ENCODE measurements at places on chromosomes 16 and 17.
A peak's percentile ranks its signal among the peaks of the same experiment; 100 is the strongest.

- DNase-seq = no peak
Measured at GRCh38 chr17:50240851-50241250, 33.4 kb upstream of the TMEM92 start.

GRCh38 chr17:4165301-4166010 is 22.5 kb downstream of the CYB5D2 start:
- no peak for DNase-seq

GRCh38 chr16:51544851-51545467 is 393.9 kb upstream of the SALL1 start:
- DNase-seq = no peak

- DNase-seq = no peak
Measured at GRCh38 chr16:75265911-75266701, 14.7 kb upstream of the BCAR1 start.

DNA sequence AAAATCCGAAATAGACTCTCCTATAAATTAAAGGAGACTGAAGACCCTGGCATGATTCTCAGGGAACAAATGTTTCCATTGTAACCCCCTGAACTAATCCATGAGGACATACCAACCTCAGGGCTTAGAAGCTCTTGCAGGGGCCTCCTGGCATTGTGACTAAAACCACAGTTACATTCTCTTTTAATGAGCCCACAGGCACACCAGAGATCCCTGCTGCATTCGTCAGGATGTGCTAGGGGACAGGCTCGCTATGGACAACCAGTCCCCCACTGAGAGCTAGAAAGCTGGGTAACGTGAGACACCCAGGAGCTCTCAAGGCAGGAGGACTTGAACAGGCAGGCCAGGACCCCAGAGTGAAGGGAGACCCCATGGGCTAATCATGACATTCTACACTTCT is 140.6 kb upstream of the TNRC6C start:
- DNase-seq = no peak

DNA sequence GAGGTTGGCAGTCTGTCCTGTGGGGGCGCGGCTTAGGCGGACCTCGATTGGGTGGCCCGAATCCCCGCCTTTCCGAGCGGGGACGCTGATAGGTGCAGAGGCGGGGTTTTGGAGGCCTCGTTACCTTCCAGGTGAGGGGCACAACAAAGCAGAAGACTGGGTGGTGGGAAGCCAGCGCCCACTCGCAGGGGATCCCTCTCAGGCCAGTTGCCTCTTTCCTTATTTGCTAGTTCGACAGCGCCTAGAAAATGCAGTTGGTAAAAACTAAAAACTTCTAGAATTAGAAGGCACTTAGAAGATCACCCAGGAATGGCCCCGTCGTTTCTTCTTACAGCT is 730 bp downstream of the KAT7 start:
- no peak for DNase-seq

GRCh38 chr17:41098481-41098880 is 539 bp upstream of the KRTAP4-8 start:
- no peak for DNase-seq

GRCh38 chr17:71869841-71870545 is 250.8 kb upstream of the SOX9 start:
- no peak for DNase-seq

- no peak for DNase-seq
Measured at GRCh38 chr16:12489357-12489990, 314.2 kb downstream of the CPPED1 start.

DNA sequence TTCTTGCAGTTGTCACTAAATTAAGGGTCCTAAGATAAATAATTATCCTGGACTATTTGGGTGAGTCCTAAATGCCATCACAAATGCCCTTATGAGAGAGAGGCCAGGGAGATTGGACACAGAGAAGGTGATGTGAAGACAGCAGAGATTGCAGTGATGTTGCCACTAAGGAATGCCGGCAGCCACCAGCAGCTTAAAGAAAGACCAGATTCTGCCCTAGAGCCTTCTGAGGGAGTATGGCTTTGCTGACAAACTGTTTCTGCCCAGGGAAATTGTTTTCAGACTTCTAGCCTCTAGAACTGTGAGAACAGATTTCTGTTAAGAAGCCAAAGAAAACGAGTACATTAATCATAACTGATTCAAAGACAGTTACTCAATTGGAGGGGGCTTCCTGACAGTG is 10.0 kb upstream of the ZNF23 start:
- no peak for DNase-seq

- DNase-seq = no peak
Measured at GRCh38 chr17:58344047-58344790, 7.8 kb downstream of the SUPT4H1 start.

GRCh38 chr16:3838600-3839401 is 41.7 kb downstream of the CREBBP start:
- DNase-seq = no peak

DNA sequence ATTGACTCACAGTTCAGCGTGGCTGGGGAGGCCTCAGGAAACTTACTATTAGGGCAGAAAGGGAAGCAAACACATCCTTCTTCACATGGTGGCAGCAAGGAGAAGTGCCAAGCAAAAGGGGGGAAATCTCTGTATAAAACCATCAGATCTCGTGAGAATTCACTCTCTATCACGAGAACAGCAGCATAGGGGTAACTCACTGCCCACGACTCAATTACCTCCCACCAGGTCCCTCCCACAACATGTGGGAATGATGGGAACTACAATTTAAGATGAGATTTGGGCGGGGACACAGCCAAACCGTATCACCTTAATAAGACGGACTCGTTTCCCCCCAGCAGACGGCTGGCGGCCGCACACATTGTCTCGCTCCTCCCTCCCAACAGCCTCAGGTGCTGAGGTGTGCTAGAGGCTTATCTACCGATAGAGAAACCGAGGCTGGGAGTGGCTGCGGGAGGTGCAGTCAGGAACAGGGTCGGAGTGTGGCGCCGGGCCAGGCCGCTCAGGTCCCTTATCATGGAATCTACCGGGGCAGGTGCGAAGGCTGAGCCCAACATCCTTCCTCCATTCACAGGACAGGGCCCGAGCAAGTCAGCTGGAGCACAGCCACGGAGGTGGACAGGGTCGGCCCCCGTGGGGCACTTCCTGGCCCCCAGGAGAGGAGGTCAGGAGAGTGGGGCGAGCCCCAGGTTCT is 4.9 kb upstream of the ZG16B start:
- DNase-seq = no peak

DNA sequence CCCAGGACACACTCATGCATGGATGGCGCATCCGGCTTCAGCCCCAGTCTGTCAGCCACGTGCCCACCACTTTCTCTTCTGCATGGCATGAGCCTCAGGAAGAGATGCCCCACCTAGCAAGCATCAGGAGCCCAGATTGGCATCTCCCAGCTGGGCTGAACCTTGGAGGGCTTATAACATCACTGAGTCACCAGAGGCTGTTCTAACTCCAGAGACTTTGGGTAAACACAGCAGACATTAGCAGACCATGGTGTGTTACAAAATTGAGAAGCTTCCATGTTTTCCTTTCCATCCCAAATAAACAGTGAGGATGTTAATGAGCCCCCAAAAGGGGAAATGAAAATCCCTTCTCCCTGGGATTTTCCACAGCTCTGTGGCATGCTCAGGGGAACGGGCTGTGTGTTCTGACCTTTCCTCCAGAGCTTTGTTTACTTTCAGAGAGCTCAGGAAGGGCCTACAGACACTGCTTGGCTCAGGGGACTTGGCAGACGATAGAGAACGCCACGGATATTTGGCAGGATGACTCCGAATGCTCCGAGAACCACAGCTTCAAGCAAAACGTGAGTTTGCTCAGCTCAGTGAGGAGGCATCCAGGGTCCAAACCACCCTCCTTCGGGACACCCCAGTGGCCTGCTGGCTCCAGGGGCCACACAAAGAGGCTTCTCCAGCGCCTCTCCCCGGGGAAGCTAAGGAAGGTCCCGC is 16.5 kb downstream of the GLP2R start:
- DNase-seq = no peak

DNA sequence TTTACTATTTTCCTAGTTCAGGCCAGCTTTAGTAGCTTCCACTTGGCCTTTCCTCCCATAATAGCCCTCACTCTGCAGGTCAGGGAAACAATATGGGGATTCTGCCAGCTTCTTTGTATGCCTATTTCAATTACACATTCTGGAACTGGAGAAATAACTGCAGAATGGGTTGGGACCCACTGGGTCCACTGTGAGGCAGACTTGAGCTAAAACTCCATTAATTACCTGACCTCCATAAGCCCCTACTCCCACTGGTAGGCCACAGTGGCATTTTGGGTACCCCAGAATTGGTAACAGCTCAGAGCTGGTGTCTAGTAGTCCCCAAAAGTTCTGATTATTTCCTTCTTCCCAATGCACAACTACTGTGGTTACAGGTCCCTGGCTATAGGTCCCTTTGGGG is 16.7 kb upstream of the TENT4B start:
- DNase-seq = no peak

DNA sequence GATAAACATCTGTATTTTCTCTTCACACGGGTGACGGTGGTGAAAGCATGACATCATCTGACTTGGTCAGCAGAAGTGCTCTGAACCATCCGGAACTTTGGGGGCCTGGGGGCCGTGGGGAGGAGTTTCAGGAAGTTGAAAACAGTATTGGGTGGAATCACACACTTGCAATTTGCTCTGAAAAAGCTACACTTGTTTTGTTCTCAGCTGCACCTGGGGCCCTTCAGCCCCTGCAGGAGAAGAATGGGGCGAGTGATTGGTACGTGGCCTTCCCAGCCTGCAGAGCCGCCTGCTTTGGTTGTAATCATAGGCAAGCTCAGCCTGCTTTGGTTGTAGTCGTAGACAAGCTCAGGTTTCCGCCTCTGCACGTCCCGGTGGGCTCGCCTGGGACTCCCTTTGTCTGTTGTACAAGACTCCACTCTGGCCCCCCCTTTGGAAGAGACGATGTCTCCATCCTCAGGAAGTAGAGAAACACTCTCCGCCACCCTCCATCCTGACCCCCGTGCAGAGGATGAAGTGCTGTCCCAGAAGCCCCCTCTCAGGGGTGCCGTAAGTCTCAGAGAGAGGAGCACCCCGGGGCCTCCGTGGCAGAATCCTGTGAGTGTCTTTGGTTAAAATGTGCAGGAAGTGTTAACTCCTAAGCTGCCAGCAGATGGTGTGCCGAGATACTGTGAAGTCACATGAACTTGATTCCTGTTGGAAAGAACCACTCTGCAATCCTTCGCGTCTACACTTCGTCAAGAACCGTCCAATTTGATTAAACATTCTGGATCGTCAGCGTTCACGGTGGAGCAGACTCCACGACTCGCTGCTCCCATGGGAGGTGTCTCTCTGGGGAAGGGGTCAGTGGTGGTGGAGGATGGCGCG is 5.4 kb downstream of the BANP start:
- DNase-seq = peak; percentile 50

- DNase-seq = no peak
Measured at GRCh38 chr17:61904094-61904710, 23.6 kb downstream of the INTS2 start.

GRCh38 chr17:48127371-48128051 is 19.9 kb downstream of the SNX11 start:
- DNase-seq = no peak

- no peak for DNase-seq
Measured at GRCh38 chr16:2210386-2211365, at the start of gene BRICD5. TSS of gene BRICD5 (minus strand) at chr16:2210863. CDS start at chr16:2210833, 30 bp downstream.

DNA sequence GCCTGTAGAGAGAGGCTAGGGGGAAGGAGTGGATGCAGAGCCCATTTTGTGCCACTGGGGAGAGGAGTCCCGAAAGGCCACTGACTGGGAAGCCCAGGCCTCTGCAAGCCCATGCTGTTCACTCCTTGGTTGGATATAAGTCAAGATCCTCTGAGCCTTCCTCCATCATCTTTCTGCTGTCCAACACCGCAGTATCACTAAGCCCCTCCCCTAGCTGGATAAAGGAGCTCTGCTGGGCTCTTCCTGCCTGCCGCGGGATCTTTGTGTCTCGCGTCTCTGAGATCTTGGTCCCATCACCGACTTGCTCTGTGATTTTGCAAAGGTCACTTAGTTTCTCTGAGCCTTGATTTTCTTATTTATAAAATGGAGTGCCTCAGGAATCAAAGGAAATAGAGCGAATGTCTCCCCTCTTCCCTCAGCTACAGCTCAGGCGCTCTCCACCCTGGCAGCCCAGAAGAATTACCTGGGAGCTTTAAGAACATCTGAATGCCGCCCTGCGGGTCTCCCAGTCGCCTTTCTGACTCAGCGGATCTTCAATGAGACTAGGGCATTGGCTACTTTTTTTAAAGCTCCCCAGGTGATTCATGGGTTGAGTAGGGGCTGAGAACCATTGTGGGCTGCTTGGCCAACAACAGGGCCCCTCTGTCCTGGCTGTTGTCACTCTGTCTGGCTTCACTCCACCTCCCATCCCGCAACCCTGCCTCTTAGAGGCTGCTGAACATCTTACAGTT is 25.2 kb upstream of the TMEM220 start:
- DNase-seq = no peak

DNA sequence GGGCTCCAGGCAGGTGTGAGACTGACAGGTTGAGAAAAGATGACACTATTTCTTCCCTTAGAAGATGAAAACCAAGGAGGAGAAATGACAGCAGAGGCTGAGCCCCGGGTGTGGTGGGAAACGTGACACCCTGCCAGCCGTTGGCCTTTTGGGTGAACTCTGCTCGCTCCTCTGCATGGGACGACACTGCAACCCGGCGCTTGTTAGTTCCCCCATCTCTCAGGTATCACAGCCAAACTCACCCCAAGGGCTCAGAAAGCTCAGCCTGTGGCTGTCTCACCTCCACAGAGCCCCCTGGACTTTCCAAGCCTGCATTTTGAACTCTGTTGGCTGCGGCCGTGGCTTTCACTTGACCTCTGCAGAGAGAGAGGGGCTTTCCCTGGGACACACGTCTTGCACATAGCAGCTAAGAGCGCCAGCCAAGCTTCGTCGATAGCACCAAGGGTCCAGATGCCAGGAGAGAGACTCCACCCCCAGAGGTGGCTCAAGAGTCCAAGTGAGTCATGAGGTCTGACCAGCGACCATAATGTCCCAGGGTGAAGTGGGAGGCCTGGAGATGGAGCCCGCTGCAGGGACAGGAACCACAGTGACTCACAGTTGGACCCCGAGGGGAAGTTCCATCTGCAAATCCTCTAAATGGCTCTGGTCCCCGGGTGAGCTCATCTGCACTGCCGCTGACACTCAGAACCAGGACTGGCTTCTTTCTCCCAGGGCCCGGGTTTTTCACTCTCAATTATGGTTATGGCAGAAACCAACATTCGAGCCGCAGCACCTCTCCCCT is 301.9 kb downstream of the SOX9 start:
- no peak for DNase-seq

GRCh38 chr16:17469011-17469740 is 1.6 kb downstream of the XYLT1 start:
- no peak for DNase-seq

- DNase-seq = no peak
Measured at GRCh38 chr16:27407133-27407532, 5.2 kb downstream of the IL21R start.

DNA sequence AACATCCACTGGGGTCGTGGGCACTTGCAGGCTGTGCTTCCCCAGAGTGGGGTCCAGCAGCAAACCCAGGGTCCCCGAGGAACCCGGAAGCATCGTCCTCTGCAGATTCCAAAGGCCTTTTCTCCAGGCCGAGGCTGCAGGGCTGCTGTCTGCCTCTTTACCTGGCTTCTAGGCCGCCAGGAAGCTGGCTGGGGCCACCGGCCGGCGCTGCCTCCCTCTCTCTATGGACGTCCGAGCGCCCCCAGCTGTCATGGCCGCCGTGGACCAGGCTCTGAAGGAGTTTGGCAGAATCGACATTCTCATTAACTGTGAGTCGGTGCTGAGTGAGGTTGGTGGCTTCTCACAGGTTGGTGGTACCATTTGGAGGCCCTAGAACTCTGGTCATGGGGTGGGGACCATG is 5.6 kb downstream of the DECR2 start:
- DNase-seq = no peak
